ENCODE measurements at places on chromosomes 1 and 21.

- no peak for DNase-seq
Observed at GRCh38 chr1:192907545-192908243, 98.9 kb downstream of the RGS2 start.

GRCh38 chr1:186858923-186859322 is 30.2 kb downstream of the PLA2G4A start:
- DNase-seq: no peak

DNA sequence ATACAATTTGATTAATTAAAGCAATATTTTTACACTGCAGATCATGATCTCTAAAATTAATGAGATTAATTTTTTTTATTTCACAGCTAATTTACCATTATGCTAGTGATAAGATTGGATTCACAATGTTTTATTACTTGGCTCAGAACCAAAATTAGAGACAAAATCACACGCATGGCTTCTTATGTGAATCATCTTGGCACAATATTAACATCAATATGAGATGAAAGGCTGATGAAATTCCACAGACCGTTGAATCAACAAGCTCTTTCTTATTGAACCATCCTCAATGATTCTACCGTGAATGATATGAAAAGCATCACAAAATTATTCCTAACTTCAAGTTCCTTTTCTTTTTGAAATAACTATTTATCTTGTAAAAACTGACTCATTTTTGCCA is 544.9 kb downstream of the KCNT2 start:
- DNase-seq: no peak

GRCh38 chr1:151311589-151312331 is 15.5 kb downstream of the PI4KB start:
- peak; percentile 63 for DNase-seq

DNA sequence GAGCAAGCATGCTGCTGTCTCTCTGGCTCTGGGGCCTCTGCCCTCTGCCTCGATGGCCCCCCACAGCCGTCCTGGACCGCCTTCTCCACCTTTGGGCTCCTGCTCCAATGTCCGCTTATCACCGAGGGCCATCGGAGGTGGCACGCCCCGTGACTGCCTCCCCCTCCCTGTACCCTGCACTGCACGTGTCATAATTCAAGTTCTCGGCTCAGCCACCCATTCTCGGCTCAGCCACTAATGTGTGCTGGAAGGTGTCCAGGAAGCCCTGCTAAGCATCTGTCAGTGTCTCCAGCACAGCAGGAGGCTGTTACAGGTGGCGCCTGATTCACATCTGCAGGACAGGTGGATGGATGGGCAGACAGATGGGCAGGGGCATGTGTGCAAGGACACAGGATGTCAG is 45.5 kb downstream of the TP73 start:
- DNase-seq: no peak

DNA sequence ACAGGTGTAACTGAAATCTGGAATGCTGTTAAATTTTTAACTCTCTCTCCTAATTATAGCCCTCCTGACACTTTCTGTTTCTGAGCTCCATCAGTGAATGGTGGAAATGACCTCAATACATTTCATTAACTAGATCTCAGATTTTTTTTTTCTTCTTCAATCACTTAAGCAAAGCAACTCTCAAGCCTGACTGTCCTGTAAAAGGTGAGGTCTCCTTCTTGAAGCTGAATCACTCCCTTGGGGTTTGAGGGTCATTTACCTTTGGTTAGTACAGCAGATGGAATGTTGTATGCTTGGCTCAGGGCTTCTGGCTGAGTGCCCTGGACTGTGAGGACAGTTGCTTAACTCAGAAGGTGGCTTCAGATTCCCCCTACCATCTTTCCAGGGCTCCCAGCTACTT is 518.7 kb downstream of the PTPRC start:
- DNase-seq: no peak

DNA sequence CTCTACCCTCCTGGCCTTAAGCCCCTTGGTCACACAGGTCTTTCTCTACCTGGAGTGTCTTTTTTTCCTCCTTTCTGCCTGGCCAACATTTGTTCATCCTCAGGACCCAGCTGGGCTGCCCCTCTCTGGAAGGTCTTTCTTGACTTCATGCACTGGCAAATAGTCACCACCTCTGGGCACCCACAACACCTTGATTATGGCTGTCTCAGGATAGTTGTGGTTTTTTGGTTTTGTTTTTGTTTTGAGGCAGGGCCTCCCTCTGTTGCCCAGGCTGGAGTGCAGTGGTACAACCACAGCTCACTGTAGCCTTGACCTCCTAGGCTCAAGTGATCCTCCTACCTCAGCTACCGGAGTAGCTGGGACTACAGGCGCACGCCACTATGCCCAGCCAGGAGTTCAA is 10.8 kb downstream of the RPS6KA1 start:
- no peak for DNase-seq

GRCh38 chr1:63557365-63557987 is 34.2 kb downstream of the EFCAB7 start:
- DNase-seq: no peak

- no peak for DNase-seq
Observed at GRCh38 chr1:231201979-231202633, 38.9 kb upstream of the GNPAT start.

GRCh38 chr1:232011961-232012360 is 385.4 kb downstream of the DISC1 start:
- DNase-seq: no peak

GRCh38 chr1:223144914-223145313 is 1.9 kb upstream of the TLR5 start:
- DNase-seq: no peak

DNA sequence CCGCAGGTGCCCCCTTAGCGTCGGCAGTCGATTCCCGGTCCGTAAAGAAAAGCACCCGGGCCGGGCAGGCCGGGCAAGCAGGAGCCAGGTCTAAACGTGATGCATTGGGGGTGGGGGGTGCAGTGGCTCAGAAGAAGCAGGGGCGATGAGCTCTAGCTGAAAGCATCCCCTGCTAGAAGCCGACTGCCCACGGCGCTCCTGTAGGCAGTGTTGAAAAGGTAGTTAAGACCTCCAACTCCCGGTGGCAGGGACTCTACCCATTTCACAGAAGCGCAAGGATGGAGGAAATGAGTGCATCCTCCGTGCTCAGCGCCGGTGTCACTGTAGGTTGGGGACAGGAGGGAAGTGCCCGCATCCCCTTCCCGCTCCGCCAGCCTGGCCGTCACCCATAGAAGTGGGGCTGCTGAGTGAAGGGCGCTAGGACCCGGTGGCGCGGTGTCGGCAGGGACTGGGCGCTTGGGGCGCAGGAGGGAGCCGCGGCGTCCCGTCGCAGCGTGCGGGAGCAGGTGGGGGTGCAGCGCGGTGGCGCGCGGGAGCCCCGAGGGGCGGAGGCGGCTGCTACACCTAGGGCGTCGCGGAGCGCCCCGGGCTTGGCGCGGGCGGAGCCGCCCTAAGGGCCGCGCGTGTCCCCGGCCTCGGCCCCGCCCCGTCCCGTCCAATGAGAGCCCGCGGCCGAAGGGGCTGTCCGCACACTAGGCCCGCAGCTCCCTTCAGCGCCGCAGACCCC is at the start of gene WNT2B:
Gene WNT2B (plus strand): TSS at position 688 of the 727 bp plus-strand sequence. CDS start 298 bp downstream, outside the sequence.
- DNase-seq: no peak

DNA sequence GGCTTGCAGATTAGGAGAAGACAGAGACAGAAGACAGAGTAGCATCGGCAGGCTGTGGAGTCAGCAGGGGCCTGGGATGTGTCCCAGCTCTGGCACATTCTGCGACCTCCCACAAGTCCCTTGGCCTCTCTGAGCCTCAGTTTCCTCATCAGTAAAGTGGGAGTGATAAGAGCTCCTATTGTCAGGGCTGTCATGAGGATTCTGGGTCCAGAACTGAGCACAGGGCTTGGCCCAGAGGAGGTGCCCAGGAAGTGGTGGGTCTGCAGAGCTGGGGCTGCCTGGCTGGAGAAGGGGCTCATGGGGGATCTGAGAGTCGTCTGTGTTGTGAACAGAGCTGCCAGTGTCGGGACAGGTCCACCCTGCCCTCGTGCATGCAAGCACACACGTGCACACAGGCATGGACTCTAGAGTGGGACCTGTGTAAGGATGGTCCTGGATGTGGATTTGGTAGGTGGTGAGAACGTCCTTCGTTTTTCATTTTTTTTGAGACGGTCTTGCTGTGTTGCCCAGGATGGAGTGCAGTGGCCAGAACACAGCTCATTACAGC is 262.9 kb downstream of the PTPRU start:
- DNase-seq: no peak

- no peak for DNase-seq
Observed at GRCh38 chr1:163170975-163171676, 31.6 kb downstream of the RGS5 start.

- DNase-seq: no peak
Observed at GRCh38 chr1:91781901-91782622, 103.9 kb downstream of the TGFBR3 start.

DNA sequence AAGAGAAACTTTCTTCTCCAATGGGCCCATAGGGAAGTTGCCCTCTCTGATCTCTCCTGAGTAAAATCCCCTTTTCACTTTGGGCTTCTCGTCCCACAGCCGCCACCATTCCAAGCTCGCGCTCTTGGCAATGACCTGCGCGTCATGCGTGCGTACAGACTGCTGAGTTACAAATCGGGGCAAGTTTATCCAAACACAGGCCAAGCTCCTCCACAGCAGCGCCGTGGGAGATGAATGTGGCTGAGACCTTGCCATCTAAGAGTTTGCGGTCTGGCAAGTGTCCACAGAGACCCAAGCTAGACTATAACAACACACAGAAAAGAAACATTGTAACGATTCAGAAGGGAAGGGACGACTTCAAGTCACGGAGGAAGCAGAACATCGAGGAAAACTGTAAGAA is 116.3 kb upstream of the SOD1 start:
- no peak for DNase-seq

DNA sequence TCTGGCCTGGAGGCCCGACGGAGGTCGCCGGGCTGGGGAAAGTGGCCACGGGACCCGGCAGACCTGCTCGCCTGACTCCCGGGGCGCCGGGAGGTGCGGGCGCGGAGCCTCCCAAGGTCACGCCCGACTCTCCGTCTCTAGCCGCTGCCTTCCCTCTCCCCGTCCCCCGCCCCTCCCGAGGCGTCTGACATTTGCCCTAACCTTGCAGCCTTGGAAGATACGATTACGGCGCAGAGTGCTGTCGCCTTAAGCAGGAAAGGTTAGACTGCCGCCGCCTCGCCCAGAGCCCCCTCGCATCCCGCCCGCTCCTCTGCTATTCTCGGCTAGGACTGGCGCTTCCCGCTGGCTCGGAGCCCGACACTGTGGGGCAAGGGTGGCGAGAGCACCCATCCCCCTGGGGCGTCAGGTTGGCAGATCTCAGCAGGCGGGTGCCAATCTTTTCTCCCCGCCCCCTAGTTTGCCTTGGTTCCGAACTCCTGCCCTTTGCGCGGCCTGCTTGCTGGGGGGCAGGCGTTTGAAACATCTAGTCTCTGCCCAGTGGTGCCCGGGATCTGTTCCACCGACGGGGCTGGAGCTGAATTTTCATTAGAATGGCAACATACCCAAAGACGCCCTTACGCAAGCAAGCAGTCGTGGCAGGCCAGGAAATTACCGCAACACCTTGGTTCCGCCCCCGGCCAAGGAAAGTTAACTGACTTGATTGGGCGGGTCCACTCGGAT is 835 bp downstream of the PGM1 start:
- DNase-seq: peak; percentile 43

GRCh38 chr1:52636721-52637695 is 4.0 kb downstream of the SHISAL2A start:
- peak; percentile 20 for DNase-seq

DNA sequence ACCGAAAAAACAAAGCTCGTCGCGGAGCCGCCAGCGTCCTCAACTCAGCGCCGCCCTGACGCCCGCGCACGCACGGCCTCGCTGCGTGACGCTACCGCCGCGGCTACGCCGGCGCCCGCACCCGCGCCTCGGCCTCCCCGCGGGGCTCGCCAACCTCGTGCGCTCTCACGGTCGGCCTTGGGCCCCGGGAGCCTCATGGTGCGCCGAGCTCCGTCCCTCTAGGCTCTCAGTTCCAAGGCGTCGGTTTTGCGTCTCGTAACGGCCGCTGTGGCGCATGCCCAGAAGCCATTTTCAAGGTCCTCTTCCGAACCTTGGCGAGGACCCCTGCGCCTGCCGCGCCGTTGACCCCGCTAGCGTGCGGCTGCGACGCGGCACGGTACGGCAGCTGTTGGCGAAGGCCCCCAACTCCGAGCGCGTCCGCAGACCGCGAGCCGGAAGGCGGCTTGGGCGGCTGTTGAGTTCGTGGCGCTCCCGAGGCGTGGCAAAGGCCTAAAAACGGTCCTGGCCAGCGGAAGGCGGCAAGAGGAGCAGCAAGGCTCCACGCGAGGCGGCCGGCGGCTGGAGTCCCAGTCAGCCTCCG is at the start of gene HENMT1:
Gene HENMT1 (minus strand): TSS at position 64 of the 580 bp plus-strand sequence. CDS start 1,209 bp downstream, outside the sequence.
- DNase-seq: peak; percentile 49

GRCh38 chr1:116854403-116854690 is 55.4 kb upstream of the PTGFRN start:
- DNase-seq: no peak

GRCh38 chr1:74641876-74642275 is 31.7 kb downstream of the ERICH3 start:
- no peak for DNase-seq

DNA sequence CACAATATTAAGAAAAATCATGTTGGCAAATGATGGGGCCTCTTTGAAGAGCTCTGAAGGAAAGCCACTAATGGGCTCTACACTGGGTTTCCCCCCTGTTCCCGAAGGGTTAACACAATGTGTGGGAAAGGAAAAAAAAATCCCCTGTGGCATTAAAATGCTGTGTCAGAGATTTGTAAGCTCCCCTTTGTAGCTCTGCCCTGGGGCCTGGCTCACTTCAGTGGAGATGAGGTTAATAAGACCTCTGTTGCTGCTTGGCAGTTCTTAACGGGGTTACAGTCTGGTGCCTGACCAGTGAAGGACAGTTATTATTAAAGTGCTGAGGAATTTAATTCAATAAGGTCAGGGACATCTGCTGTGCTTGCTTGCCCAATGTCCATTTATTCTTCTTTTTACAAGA is 129.7 kb upstream of the UBE2U start:
- no peak for DNase-seq

- DNase-seq: no peak
Observed at GRCh38 chr1:111647736-111648135, 28.1 kb downstream of the RAP1A start.

- no peak for DNase-seq
Observed at GRCh38 chr1:15347182-15347581, 62.5 kb upstream of the EFHD2 start.

- no peak for DNase-seq
Observed at GRCh38 chr1:230215529-230215928, 148.5 kb downstream of the GALNT2 start.

GRCh38 chr1:103194060-103194459 is 85.7 kb upstream of the COL11A1 start:
- DNase-seq: no peak

GRCh38 chr1:19811206-19811851 is 3.8 kb downstream of the RNF186 start:
- DNase-seq: no peak

GRCh38 chr1:205961405-205961804 is 18.1 kb upstream of the SLC26A9 start:
- DNase-seq: no peak

DNA sequence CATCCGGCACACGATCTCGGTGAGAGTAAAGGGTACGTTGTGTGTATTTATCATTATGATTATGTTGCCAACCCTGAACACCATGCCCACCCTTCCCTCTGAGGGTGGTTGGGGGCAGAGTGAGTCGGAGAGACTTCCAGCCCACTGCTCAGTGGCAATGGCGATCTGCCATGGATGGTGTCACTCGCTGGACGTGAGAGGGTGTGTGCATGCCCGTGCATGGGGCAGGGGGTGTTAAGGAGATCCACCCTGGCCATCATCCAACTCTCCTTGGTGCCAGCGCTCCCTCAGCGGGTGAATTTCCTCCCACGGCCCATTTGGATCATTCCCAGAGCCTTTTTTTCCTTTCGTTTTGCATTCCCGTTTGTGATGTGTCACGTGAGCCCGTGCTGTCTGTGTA is 74.1 kb upstream of the CNTN2 start:
- no peak for DNase-seq

- no peak for DNase-seq
Observed at GRCh38 chr1:203508463-203509073, 14.6 kb downstream of the OPTC start.

Data from activated CD4-positive, CD25-positive, alpha-beta regulatory T cell treated with anti-CD3 and anti-CD28 coated beads, Interleukin-2, amount 50 U/mL, for 16 hours (primary cell).